ENCODE measurements at places on chromosomes 12 and 14.

DNA sequence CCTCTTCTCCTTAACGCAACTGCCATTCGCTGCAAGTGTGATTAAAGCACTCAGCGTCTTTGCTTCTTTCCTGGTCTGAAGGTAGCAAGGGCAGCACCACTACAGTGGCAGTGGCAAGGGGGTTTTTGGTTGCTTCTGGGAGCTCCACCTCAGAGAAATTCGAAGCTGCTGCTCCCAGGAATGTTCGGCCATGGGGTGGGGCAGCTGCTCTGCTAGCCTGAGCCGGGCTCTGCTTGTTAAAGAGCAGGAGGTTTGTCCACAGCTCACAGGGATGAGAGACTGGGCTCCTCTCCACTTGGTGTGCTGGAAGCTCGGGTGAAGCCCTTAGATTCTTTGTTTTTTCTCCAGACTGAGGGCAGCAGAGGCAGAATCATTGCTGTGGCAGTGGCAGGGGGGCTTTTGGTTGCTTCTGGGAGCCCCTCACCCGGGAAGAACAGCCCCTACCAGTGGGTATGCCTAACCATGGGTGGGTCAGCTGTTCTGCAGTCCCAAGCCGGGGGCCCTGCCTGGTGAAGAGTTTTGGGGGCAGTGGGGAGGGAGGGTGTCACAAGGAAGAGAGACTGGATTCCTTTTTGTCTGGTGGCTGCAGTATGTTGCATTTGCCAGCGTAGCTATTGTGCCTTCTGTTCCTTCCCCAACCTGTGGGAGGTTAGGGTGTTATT is 340.2 kb downstream of the AEBP2 start:
- DNase-seq: no peak

GRCh38 chr12:109864916-109865315 is 15.4 kb downstream of the GLTP start:
- no peak for DNase-seq

- peak; percentile 84 for DNase-seq
Measured at GRCh38 chr14:49598485-49599300, at the start of gene LRR1. Gene LRR1 (plus strand): TSS chr14:49598940. CDS start chr14:49599021, 81 bp downstream.

GRCh38 chr14:81198651-81199050 is 22.1 kb downstream of the GTF2A1 start:
- DNase-seq: no peak

GRCh38 chr12:51406859-51407258 is 15.7 kb upstream of the GALNT6 start:
- DNase-seq: no peak

- no peak for DNase-seq
Measured at GRCh38 chr12:72978999-72979398, 706.8 kb downstream of the TRHDE start.

- no peak for DNase-seq
Measured at GRCh38 chr12:114274131-114274530, 131.8 kb downstream of the TBX5 start.

DNA sequence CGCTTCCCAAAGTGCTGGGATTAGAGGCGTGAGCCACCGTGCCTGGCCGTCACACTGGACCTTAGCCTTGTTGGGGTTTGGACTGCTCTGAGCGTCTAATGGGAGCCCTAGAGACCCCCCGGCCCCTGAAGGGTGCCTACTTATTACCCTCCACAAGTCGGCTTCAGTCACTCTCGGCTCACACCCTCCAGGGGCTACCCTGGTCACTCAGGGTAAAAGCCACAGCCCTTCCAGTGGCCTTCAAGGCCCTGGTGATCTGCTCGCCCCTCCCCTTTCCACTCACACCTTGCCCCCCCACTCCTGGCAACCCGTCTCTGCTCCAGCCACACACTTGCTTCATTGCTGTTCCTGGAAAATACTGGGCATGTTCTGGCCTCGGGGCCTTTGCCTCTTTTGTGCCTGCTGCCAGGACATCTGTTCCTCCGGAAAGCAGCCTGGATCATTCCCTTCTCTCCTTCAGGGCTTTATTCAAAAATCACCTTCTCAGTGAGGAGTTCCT is 3.6 kb upstream of the MORN3 start:
- DNase-seq: no peak
